ENCODE measurements at places on chromosomes 16 and 17.

DNA sequence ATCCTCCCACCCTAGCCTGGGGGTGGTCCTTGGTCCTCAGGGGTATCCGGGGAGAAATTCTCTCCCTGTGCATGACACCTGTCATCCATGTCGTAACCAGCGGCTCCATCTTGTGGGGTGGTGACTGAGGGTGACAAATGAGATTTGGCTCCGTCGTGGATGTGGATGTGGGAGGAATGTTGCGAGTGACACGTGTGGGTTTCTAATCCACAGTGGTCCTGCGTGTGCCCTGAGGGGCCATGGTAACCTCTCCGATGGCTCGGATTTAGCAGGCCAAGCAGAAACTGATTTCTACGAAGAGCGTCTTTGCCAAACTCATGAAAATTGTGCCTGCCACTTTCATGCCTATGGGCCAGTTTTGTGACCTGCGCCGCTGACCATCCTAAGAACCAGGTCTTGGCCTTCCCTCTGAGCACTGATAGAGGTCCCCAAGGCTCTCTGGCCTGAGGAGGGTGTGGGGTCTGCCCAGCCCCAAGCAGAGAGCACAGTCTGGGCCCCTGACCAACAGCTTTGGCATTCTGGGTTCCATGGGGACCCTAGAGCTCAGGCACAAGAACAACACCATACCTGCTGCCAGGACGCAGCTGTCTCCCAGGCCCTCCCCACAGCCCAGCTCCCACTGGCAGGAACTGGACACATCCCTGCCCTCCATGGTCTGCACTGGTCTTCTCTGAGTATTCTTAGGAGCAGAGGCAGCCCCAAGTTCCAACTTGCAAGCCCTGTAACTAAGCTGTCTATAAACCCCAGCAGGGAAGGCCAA, 79.0 kb downstream of the AMFR start:
- DNase-seq, result no peak

DNA sequence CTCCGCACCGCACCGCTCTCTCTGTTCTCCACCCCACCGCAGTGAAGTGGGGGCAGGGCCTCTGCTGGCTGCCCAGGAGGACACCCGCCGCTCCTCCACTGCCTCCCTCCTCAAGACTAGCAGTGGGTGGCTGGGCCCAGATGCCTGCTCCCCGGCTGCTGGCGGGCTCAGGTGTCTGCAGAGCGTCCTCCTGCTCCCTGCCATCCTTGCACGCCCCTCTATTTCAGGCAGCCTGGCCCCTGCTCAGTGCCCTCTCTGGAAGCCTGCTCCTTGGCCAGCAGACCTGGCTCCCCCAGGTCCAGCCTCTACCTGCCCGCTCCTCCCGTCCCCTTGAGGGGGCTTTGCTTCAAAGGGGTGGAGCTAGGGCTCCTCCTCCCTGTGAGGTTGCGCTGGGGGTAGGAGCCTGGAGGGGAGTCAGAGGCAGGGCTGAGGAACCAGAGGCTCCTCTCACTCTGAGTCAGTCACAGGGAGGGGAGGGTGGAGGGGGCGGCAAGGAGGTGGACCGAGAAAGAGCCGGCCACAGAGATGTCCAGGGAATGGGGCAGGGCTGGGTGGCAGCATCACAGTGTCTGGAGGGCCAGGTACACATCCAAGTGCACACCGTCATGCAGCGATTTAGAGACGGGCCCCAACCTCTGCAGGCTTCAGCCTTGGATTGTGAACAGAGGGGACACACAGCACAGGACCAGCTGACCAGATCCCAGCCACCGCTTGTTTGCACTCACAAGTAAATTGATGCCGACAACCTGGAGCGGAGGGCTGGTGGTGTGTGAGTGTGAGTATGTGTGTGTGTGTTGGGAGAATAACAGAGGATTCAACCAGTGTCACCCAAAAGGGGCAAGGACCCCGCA, 9.8 kb upstream of the TMEM92 start:
- DNase-seq, result peak; percentile 71

GRCh38 chr17:14119546-14119945, 50.2 kb downstream of the COX10 start:
- DNase-seq, result no peak

DNA sequence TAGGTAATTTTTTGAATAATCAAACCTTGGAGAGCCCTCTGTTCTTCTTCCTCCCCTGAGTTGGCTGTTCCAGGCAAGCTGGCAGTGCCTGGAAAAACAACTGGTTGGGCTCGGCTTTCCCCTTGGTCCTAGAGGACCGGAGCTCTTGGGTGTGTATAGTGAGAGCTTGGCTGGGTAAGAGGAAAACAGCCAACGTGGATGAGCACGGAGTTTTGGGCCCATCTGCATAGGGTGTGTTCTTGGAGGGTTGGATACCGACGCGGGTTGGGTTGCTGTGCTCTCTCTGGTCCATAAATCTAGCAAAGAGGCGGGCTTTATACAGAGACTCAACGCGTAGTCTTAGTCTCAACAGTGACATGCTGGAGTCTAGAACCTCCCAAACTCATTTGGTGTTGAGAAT, 23.2 kb downstream of the ITGB3 start:
- DNase-seq, result peak; percentile 94
